T1000 (cell line): ENCODE measurements at places on chromosomes 11 and 22.
A peak's percentile ranks its signal among the peaks of the same experiment; 100 is the strongest.

DNA sequence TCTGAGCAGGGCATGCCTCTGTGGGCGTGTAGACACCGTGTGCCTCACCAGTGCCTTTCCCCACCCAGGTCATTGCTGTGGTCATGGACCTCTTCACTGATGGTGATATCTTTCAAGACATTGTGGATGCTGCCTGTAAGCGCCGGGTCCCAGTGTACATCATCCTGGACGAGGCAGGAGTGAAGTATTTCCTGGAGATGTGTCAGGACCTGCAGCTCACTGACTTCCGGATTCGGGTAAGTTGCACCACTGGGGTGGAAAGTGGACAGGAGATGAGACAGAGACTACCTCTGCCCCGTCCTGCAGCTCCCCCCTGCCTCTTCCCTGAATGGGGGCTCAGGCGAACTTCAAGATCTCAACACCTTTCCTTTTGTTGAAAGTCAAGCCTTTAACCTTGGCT lies 24.3 kb downstream of the FAM83F start:
- DNase-seq, result no peak

DNA sequence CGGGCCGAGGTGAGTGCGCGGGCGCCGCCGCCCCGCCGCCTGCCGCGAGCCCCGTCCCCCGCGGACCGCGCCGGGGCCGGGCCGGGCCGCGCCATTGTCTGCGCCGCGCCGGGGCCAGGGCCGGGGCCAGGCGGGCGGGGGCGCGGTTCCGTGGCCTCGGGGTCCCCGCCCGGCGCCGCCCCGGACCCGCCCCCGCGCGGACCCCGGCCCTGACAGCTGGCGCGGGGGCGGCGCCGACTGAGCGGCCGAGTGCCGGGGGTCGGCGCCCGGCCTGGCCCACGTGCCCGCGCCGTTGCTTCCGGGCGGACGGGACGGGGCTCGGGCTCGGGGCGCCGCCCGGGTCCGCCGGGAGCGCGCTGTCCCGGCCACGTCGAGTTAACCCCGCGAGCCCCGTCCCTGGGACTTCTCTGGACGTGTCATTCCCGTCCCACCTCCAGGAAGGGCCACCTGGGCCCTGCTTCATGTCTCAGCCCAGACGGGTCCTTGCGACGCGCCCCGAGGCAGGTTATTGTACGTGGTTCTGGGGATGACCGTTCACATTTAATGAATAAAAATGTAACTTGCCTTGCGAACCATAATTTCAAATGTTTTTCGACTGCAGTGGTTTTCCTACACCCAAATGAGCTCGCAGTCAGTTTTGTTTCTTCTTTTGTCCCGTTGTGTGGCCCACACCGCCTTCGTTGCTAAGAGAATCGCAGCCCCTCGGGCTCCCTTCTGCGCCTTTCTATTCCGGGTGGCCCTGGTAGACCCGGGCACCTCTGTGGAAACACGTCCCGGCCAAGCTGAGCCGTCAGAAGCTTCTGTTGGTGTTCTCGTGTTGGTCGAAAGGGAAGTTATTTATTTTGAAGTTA lies 562 bp downstream of the ZBED4 start:
- DNase-seq, result no peak

DNA sequence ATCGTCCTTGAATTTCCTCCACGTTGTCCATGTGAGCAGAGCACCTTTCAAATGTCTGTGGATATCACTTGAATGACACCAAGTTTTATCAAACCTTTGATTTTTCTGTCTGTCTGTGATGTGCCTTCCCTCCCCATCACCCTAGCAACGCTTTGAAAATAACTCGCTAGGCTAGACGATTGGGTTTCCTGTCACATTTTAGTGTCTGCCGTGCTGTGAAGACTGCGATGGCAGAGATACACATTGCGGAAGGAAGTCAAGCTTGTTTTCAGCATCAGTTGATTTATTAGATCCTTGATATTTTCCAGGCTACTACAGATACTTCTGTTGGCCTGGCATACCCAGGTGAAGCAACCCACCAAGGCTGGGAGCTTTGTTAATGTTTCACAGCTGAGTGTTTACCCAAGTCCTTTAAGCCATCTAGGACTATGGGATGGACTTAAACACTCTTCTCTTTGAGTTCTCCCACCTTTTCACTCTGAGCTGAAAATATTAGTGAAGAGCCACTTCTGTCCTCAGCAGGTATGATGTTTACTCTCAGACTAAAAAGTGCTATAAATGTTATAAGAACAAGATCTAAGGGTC lies 93.6 kb upstream of the CD44 start:
- no peak for DNase-seq

DNA sequence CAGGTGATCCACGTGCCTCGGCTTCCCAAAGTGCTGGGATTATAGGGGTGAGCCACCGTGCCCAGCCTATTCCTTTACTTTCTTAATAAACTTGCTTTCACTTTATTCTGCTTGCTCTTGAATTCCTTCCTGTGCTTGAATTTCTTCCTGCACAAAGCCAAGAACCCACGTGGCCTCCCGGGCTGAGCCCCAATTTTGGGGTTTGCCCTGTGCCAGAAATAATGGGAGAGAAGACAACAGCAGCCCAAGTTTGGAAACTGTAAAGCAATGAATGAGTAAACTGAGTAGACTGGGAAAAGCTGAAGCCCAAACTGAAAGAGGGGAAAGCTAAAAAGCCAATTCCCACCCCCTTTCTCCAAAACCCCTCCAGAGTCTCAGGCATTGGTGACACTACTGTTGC lies 136.4 kb downstream of the NECTIN1 start:
- DNase-seq, result no peak

GRCh38 chr11:65571940-65572339 lies 398 bp upstream of the FAM89B start:
- no peak for DNase-seq

- no peak for DNase-seq
Measured at GRCh38 chr11:28505232-28505631, 397.0 kb downstream of the METTL15 start.

- peak; percentile 56 for DNase-seq
Measured at GRCh38 chr22:36445158-36445668, 36.2 kb downstream of the TXN2 start.

- DNase-seq, result no peak
Measured at GRCh38 chr11:121554552-121554951, 101.8 kb upstream of the SORL1-AS1 start.

DNA sequence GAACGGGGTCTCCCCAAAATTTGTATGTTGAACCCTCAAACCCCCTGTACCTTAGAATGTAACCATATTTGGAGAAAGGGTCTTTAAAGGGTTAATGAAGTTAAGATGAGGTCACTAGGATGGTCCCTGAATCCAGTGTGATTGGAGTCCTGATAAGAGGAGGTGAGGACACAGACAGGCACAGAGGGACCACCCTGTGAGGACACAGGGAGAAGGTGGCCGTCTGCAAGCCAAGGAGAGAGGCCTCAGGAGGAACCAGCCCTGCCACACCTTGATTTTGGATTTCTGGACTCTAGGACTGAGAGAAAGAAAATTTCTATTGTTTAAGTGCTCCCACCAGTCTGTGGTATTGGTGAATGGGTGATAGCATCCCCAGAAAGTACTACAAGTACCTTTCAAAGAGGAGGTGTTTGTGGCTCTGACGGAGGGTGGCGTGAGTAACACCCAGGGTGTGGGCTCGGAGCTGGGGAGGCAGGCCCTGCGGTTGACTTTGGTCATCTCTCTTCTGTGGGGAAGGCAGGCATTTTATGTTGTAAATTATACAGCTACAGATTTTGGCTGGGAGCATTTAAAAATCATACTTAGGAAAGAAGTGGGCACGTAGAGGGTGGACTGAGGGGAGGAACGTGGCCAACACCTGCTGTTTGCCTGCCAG lies 13.8 kb downstream of the MRGPRF start:
- no peak for DNase-seq

- no peak for DNase-seq
Measured at GRCh38 chr22:18152519-18152918, 2.5 kb downstream of the USP18 start.

GRCh38 chr11:12827929-12828812 lies 153.9 kb downstream of the TEAD1 start:
- DNase-seq, result no peak

- no peak for DNase-seq
Measured at GRCh38 chr11:112785149-112785548, 176.1 kb upstream of the NCAM1 start.

DNA sequence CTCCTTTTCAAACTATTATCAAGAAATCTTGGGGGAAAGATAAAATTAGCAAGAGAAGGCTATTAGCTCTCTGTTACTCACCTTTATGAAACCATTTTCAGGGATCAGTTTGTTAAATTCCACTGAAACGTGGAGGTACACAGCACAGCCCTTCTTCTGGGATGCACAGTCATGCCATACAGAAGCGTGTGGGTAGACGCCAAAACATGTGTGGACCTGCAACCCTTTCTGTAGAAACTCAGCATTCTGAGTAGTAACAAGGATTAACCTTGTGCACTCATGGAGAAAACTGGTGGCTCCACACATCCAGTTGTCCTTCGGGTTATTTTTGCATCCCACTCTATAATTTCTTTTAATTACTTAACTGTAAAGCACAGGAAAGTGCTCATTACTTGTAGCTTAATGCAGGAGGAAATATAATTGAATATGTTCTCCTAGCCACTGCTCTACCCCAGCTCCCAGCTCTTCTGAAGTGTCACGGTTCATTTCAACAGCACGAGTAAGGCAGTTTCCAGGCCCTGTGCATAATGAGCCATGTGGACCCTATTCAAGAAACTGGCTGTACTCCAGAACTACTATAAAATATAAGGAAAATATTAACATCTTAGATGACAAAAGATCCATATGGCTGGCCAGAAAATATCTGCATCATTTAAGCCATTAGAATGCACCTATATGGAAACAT lies 26.1 kb downstream of the BDNF start:
- no peak for DNase-seq

GRCh38 chr11:12657981-12658380 lies 16.2 kb upstream of the TEAD1 start:
- no peak for DNase-seq

- no peak for DNase-seq
Measured at GRCh38 chr11:1920909-1921573, 1.5 kb downstream of the TNNT3 start.

DNA sequence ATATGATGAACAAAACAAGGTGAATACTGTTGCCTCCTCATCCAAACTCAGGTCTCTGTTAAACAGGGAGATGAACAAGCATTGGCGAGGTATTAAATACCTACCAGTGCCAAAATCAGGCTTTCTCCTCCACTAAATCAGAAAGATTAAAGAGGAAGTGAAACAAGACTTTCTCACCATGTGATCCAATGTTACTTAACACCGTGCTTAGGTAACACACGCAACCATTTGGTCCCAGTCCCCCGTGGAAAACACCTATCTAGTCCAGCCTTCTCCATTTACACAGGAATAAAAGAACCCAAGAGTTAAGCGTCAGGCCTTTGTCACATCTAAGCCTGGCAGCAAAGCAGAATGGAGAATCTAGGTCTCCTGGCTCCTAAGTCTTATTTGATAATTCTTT lies 34.5 kb downstream of the TENM4 start:
- no peak for DNase-seq

DNA sequence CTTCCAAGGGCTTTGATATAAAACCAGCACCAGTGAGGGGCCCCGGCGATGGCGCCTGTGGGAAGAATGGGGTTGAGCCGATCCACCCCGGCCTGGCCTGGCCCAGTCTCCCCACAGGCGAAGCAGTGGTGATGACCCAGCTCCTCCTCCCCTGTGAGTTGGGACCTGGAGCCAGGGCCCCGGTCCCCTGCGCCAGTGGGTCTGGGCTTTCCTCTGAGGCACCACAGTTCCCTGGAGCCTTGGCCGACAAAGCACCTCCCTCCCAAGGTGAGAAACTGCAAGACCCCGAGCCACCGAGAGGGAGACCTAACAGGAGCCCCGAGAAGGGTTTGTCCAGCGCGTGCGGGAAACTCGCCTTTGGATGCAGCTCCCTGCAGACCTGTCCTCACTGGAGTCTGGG lies 942.9 kb downstream of the BRD1 start:
- no peak for DNase-seq

DNA sequence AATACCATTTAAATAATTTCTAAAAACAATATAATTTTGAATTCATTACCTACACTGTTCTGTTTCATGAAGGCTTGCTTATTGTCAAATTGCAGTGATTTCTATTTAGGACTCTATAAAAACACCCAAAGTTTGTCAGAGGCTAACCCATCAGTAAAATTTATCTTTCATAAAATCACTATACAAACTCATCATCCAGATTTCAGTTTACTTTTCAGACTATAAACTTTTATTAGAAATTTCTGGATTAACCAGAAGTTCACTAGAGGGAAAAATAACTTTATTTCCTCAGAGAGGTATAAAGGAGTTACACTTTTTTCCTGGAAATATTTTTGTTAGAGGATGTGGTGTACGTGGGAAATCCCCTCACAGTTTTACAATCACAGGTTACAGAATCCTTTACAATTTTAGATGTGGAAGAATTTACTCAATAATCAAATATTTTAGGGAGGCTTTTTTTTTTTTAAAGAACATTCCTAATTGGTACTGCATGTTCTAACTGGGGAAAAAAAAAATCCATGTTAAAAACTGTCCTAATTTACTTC lies 176.7 kb downstream of the SWAP70 start:
- DNase-seq, result no peak
